CD8-positive, alpha-beta memory T cell (primary cell): ENCODE measurements at places on chromosomes 5 and 9. TPM values are rescaled to one million over a fixed set of nuclear protein-coding genes. Genes with fewer than 3 reads are reported as not detected.
A peak's percentile ranks its signal among the peaks of the same experiment; 100 is the strongest.

Gene EQTN
- not detected for total RNA-seq

Gene RFESD
- 5.4 TPM for total RNA-seq

Gene CARD6
- 1.8 TPM for total RNA-seq

Gene KCNV2
- not detected for total RNA-seq

DNA sequence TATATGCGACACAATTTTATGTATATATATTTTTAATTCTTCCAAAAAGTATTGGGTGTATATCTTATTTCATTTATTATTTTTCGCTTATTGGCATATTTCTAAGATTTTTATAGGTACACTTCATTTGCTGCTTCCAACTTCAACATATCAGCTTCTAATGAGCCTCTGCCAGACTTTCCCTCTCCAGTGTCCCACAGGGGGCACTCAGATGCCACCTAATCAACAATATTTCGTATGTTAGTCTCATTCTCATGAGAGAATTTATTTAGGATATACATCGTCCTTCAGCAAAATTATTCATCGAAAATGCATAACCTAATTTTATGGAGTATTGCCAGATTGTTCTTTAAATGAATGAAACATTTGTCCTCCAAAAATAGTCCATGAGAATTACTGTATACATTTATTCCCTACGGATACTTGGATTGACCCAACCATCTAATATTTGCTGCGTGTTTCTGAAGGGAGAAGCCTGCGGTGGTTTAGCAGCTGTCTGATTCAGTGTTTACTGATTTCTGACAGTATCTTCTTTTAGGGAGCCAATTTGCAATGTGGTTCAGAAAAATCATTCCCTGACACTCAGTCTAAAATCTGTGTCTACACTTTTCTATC, 100.6 kb upstream of the SELENOP start:
- no peak overlapping the region for H3K4me3 ChIP-seq
- peak; percentile 47 for DNase-seq
- no peak overlapping the region for H3K27ac ChIP-seq

- no peaks in the 10 kb centered on the region for H3K4me1 ChIP-seq
- H3K27ac ChIP-seq = no peak overlapping the region
- no peak for DNase-seq
- H3K36me3 ChIP-seq = no peaks in the 10 kb centered on the region
Measured at GRCh38 chr9:129568560-129569501, 52.1 kb downstream of the C9orf50 start.

GRCh38 chr5:83475391-83475863, 3.9 kb downstream of the VCAN start:
- peaks cover 11% of the 10 kb centered on the region for H3K4me1 ChIP-seq
- no peak for DNase-seq
- H3K27ac ChIP-seq = no peak overlapping the region
- no peak overlapping the region for H3K4me3 ChIP-seq
- peaks cover 47% of the 10 kb centered on the region for H3K27me3 ChIP-seq

DNA sequence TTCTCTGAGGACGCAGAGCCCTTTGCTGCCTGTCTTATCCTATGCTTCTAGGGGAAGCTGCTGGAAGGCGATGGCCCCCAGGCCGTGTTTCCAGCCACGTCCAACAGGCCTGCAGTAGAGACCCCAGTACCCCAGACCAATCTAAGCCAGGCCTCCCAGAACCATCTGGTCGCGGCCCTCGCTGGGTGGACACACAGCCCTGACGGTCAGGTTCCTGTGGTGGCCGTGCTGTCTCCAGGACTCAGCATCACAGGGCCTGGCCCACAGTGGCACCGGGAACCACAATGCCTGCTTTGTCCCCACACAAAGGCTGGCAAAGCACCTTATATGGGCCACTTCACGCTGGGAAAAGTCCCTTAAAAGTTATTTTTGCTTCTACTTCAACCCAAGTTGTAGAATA, 44.5 kb downstream of the SEMA4D start:
- no peaks in the 10 kb centered on the region for H3K27me3 ChIP-seq
- no peak overlapping the region for H3K4me3 ChIP-seq
- no peak overlapping the region for H3K27ac ChIP-seq
- no peak for DNase-seq
- peaks cover 16% of the 10 kb centered on the region for H3K36me3 ChIP-seq

GRCh38 chr5:116652903-116653302, 78.3 kb upstream of the SEMA6A start:
- no peak overlapping the region for H3K27ac ChIP-seq
- no peaks in the 10 kb centered on the region for H3K4me1 ChIP-seq
- no peaks in the 10 kb centered on the region for H3K36me3 ChIP-seq
- no peak overlapping the region for H3K4me3 ChIP-seq
- no peak for DNase-seq

GRCh38 chr9:92518199-92518598, 17.6 kb downstream of the ECM2 start:
- DNase-seq = no peak
- H3K27ac ChIP-seq = no peak overlapping the region
- no peaks in the 10 kb centered on the region for H3K27me3 ChIP-seq

- no peak overlapping the region for H3K4me3 ChIP-seq
- H3K4me1 ChIP-seq = no peaks in the 10 kb centered on the region
- no peak overlapping the region for H3K27ac ChIP-seq
- no peak for DNase-seq
Measured at GRCh38 chr5:14522721-14523120, 58.9 kb upstream of the OTULINL start.

DNA sequence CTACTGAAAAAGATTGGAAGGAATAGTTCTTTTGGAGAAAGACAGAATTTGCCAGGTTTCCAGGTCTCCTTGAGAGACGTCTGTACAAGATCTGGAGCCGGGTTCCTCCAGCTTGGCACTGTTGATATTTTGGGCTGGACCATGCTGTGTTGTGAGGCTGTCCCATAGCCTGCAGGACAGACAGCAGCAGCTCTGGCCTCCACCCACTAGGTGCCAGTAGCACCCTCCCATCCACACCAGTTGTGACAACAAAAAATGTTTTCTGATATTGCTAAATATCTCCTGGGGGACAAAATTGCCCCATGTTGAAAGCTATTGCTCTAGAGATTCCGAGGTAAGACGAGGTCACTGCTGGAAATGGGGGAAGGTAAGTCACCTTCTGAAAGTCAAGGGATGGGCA, 287.7 kb upstream of the DAP start:
- no peak for DNase-seq
- H3K4me3 ChIP-seq = no peak overlapping the region
- no peaks in the 10 kb centered on the region for H3K4me1 ChIP-seq
- H3K27me3 ChIP-seq = no peaks in the 10 kb centered on the region

GRCh38 chr5:171092194-171092593, 216.9 kb upstream of the TLX3 start:
- no peak for DNase-seq
- H3K4me1 ChIP-seq = no peaks in the 10 kb centered on the region
- H3K36me3 ChIP-seq = no peaks in the 10 kb centered on the region
- H3K4me3 ChIP-seq = no peak overlapping the region

DNA sequence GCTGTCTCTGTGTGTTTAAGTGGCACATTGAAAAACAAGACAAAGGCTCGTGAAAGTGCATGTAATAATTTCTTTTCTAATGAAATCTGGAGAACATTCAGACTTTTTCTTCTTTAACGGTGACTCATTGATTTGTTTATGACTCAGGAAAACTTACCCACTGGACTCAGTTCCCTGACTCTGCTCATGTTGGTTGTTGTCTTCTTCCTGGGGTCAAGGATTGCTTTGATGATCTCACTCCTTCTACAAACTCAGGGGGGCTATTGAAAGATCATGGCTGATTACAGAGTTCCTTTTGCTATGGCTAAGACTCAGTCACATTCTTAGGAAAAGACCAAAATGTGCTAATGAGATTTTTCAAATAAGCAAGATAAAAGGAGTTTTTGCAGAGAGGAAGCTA, 141.1 kb upstream of the DAP start:
- H3K27me3 ChIP-seq = no peaks in the 10 kb centered on the region
- DNase-seq = no peak
- H3K4me3 ChIP-seq = no peak overlapping the region
- H3K4me1 ChIP-seq = no peaks in the 10 kb centered on the region
- H3K36me3 ChIP-seq = no peaks in the 10 kb centered on the region

DNA sequence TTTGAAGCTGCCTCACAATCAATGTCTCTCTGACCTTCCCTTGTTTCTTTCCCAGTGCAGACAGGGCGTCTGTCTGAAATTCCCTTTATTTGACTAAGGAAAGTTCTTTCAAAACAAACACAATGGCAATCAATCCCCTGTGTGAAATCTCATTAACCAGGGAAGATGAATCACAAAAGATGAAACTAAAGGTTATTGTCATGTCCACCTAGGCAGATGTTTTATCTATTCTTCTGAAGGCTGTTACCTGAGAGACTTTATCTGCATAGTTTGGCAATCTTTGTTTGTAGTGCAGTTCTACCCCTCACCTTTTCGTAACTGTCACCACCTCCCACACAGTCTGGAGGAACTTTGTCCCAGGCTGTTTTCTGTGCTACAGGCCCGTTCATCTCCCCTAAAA, 217.5 kb upstream of the RIOK2 start:
- no peaks in the 10 kb centered on the region for H3K4me1 ChIP-seq
- no peaks in the 10 kb centered on the region for H3K36me3 ChIP-seq
- DNase-seq = no peak
- no peak overlapping the region for H3K27ac ChIP-seq
- no peak overlapping the region for H3K4me3 ChIP-seq

GRCh38 chr9:133991964-133992779, at the start of gene VAV2:
TSS of gene VAV2 (minus strand) at chr9:133992324. CDS start at chr9:133992278, 46 bp downstream.
- H3K36me3 ChIP-seq = no peaks in the 10 kb centered on the region
- H3K27me3 ChIP-seq = no peaks in the 10 kb centered on the region
- DNase-seq = peak; percentile 29
- peak within 1 kb of the TSS; percentile 51 for H3K27ac ChIP-seq
- H3K4me3 ChIP-seq = peak within 1 kb of the TSS; percentile 73
- H3K4me1 ChIP-seq = peaks cover 11% of the 10 kb centered on the region

DNA sequence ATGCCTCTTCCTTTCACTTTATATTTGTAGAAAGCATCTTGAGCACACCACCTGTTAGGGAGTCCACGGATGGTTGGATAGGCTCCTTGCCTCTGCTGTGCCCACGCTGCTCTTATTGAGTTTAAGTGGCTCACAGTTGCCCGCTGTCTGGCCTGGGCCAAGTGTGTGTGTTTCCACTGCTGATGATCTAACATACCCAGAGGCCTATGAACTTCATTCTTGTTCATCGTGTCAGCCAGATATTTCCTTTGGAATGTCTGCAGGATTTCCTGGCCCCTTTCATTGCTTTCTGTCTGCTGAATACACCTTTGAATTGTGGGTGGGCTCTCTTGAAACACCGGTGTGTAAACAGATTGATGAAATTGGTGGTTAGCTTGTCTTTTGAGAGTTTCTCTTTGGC, 46.6 kb downstream of the MVB12B start:
- no peak overlapping the region for H3K27ac ChIP-seq
- H3K36me3 ChIP-seq = no peaks in the 10 kb centered on the region
- no peak overlapping the region for H3K4me3 ChIP-seq
- no peaks in the 10 kb centered on the region for H3K27me3 ChIP-seq
- H3K4me1 ChIP-seq = peaks cover 5% of the 10 kb centered on the region

DNA sequence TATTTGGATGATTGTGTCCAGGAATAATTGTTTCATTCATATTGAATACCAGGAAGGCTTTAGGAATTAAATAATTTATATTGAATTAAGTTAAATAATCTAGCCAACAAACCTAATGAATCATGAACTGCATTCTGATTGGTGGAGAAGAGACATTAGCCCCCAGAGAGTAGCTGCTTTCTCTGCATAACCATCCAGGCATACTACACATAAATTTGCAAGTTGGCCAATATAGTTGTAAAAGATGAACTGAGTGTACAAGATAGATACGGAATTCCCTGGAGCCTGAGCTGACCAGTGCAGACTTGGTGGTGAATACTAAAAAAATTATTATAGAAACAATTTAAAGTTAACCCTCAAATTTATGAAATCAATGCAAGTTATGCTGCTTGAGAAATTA, 311.8 kb upstream of the KIF2A start:
- DNase-seq = no peak
- no peaks in the 10 kb centered on the region for H3K4me1 ChIP-seq
- no peaks in the 10 kb centered on the region for H3K27me3 ChIP-seq
- H3K27ac ChIP-seq = no peak overlapping the region
- H3K4me3 ChIP-seq = no peak overlapping the region
